Esophagus squamous epithelium (tissue), 5 donors: ENCODE measurements at places on chromosomes 2 and 18. TPM values are rescaled to one million over a fixed set of nuclear protein-coding genes. Genes with fewer than 3 reads are reported as not detected.
A peak's percentile ranks its signal among the peaks of the same experiment; 100 is the strongest.

The GATA6 gene
- total RNA-seq, result 2.2 TPM

The DUSP2 gene
- total RNA-seq, result 4.1 TPM

The MROH2A gene
- total RNA-seq, result 0.83 TPM

The MALL gene
- total RNA-seq, result 206 TPM

The OR6B2 gene
- not detected for total RNA-seq

The CNDP1 gene
- not detected for total RNA-seq

The ZNF385B gene
- not detected for total RNA-seq

DNA sequence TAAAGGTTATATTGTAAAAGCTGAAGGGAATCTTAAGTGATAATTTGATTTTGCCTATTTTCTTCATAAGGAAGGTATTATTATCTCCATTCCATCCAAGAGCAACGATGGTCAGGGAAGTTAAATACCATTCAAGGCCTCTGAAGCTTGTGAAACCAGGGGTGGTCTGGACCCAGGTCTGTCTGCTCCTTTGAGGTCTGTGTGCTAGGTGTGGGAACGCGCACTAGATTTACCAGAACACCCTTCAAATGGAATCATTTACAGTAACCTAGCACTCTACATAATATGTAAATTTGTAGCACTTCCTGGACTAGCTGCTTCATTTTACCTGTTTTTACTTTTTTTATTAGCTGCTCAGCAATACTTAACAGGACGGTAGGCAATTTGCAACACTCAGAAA lies 6.4 kb upstream of the TRIB2 start:
- DNase-seq, result no peak

DNA sequence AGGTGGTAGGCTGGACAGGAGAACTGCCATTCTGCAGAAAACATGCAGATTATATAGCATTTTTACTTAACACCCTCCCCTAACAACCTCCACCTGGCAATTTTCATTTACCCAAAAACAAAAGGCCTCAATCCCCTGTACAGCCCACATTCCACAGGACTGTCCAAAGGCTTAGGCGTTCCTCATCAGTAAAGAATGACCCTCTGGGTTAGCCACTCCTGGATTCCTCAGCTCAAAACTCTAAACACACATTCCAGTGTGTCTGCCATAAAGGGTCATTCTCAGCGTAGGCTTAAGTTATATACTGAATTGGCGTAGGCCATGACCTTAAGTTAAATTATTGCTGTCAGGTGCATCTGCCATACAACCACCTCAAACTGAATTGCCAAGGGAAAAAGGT lies 261.8 kb upstream of the CHAC2 start:
- no peak for DNase-seq

DNA sequence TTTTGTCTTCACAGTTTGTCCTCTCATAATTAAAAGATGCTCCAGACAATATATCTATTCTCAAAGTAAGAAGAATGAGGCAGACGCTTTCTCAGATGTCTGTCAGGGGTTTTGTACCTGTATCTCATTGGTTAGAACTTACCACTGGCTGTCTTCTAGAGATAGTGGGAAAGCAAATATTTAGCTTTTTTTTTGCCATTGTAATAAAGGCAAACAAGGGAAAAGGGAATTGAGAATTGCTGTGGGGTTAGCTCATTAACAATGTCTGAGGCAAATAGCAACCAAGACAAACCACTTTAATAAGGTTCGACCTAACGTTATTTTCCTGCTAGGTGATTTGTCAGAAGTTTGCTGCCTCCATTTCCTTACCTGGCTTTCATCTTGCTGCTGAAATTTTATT lies 30.0 kb downstream of the ZNF638 start:
- no peak for DNase-seq

DNA sequence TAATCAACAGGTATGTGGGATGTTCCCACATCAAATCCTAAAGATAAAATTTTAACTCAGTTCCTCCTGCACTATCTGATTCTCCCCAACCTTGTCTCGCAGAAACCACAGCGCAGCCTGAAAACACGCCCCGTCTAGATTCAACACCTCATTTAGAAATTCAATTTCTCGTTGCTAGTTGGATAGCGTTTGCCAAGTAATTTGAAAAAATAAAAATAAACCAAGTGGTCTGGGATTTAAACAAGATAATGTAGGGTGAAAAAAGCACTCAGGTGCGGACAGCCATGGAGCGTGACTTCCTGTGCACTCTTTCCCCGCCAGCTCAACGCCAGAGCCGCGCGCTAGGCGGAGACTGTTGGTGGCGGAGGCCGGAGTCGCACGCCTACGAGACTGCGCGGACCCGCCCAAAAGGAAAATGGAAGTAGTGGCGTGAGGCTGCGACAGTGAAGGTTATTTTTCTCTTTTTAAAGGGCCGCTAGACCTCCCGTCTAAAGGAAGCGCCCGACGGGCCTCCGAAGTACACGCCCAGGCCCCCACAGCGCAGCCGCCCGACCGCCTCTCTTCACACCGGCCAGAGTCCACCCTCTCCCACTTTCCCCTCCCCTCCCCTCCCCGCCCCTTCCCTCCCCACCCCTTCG lies 615 bp upstream of the CCNT2 start:
- peak; percentile 90 for DNase-seq

GRCh38 chr2:147297820-147298219 lies 547.0 kb upstream of the ACVR2A start:
- DNase-seq, result no peak

- no peak for DNase-seq
Measured at GRCh38 chr2:229220254-229220653, 50.8 kb downstream of the PID1 start.

GRCh38 chr2:168986398-168986943 lies 44.7 kb downstream of the ABCB11 start:
- DNase-seq, result no peak

GRCh38 chr2:54595161-54595803 lies 128.2 kb upstream of the EML6 start:
- no peak for DNase-seq

DNA sequence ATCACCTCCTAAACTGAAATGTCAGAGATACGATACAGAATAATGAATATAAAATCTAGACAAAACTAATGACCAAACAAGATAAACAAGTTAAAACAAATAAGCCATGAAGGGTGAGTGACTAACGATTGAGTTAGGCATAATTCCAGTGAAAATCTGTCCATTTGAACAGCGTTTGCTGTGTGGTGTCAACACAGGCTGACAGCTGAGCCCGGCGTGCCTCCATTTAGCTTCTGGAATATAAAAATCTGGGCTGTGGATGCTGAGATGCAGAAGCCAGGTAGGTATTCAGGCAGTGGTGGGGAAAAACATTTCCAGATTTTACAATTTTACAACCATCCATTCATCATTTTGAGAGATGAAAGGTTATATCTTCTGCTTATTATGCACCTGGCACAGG lies 2041.4 kb upstream of the CELF4 start:
- DNase-seq, result no peak

- DNase-seq, result peak; percentile 18
Measured at GRCh38 chr2:136246086-136246669, 128.2 kb upstream of the CXCR4 start.

GRCh38 chr2:37766106-37766505 lies 94.7 kb upstream of the CDC42EP3 start:
- no peak for DNase-seq

DNA sequence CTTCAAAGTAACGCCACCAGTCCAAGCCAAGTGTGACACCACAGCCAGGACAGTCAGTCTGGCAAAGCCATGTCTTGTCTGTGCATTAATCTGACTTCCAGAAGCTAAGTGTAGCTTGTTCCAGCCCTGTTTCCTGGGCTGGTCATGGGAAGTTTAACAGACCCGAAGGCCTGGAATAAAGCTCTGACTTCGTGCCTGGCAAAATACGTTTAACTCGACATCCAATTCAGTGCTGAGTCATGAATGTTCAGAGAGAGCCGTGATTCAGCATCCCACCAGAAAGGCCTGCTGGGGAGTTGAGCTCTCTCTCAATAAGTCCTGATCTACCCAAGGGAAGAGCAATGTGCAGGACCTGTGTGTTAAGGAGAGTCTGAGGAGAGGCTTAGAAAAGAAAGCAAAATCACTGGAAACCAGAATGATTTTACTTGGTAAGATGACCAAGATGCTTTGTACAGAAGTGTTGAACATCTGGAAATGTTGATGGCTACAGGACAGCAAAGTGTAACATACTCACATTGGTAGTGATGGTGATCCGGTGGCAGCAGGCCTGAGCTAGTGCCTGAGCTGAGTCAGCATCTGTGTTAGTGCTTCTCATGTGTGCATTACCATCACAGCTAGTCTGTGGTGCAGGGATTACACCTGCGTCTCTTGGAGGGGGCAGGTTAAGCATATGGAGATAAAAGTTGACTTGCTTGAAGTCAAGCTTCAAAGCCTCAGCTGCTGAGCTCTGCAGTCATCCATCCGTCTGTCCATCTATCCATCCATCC lies 743.7 kb upstream of the HS6ST1 start:
- DNase-seq, result no peak

- no peak for DNase-seq
Measured at GRCh38 chr2:174117951-174118930, 130.1 kb downstream of the OLA1 start.

DNA sequence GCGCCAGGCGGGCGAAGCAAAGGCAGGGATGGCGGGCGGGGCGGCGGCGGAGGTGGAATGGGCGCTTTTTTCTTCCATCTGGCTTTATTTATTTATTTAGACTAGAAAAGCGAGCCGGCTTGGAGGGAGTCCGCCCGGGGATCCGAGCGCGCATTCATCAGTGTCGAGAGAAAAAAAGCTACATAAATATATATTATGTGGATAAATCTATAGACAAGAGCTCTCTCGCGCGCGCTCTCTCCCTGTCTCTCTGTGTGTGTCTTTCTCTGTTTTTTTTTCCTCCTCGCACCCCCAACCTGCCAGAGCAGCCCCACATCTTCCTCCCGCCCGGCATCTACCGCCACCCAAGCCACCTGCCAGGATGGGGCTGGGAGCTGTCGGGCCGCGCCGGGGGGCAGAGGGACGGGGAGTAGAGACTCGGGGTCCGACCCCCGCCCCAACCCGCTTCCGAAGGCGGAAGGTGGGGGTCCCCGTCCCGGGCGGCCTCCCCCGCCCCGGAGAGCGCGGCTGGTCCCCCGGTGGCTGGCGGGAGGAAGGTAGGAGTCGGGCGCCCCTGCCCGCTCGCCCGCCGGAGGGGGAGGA lies 972 bp upstream of the CELF4 start:
- DNase-seq, result no peak

GRCh38 chr2:31013301-31013700 lies 124.9 kb downstream of the GALNT14 start:
- no peak for DNase-seq

GRCh38 chr2:237581751-237582746 lies 8.5 kb downstream of the RAB17 start:
- DNase-seq, result no peak
